OCI-M1 (cell line): ENCODE measurements at places on chromosomes 6 and 20.

GRCh38 chr20:13960525-13960924 is 29.9 kb downstream of the SEL1L2 start:
- no peak for DNase-seq

DNA sequence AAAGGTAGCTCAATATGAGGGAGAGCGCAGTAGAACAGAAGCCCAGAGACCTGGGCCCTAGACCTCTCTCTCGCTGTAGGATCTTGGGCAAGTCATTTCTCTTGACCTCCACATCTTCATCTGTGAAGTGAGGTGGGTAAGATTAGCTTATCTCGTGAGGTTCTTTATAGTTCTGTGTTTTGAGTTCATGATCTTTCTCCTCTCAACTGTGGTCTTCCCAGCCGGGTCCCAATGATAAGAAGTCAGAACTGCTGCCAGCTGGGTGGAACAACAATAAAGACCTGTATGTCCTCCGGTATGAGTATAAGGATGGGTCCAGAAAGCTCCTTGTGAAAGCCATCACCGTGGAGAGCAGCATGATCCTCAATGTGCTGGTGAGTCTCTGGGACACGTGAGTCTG is 6.9 kb downstream of the PSMF1 start:
- DNase-seq, result peak; percentile 71

- DNase-seq, result no peak
Measured at GRCh38 chr6:114362957-114363356, 20.1 kb upstream of the HS3ST5 start.

- DNase-seq, result no peak
Measured at GRCh38 chr20:34064286-34064685, 47.8 kb downstream of the EIF2S2 start.

DNA sequence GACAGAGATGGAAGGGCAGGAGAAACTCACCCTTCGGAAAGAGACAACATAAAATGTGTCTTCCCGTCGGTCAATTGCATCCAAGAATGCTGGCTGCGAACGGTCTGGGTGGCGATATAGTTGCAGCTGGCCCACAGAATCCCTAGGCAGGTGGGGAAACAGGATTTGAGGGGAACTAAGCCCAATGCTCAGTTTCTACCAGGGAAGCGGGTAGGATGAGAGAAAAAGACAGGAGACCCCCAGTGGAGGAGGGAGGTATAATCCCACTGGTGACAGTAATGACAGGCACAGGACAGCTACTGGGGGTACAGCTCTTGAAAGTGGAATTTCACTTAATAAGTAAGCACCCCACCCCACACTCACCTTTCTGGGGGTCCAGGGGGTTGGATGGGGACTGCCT is 7.5 kb upstream of the TNXB start:
- DNase-seq, result peak; percentile 47

- no peak for DNase-seq
Measured at GRCh38 chr6:167469672-167470071, 144.8 kb downstream of the TTLL2 start.

GRCh38 chr6:39203436-39204159 is 25.7 kb downstream of the KCNK5 start:
- DNase-seq, result no peak

DNA sequence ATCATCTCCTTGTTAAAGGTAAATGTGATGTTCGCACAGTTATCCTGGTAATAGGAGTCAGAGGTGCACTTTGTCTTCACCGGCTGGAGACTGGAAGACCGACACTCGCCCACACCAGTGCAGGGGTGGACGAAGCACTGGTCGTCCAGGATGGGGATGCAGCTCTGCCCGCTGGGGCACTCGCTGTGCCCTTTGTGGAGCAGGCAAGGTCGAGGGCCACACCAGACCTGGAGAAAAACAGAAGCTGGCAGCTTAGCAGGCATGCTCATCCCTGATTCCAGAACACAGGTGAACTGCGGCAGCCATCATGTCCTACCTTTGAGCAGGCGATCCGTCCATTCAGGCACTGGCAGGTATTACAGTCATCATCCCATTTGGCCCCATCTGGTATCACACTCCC is 32.3 kb downstream of the JAG1 start:
- no peak for DNase-seq

DNA sequence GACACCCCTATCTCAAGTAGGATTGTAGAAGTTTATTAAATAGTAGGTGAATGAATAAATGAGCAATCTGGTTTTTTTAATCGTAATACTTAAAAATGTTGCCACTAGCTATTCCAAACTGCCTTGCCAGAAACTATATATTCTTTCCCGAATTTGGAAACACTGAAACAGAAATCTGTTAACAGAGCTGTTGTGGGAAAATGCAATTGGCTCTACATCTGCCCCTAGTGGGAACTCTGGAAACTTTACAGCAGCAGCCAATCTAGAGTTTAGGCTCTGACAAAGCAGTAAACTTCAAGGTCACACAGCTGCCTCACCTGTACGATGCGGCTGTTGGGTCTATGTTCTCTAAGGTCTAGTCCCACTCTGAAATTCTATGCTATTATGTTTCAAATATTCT is 41.7 kb downstream of the SYNE1 start:
- DNase-seq, result peak; percentile 27

DNA sequence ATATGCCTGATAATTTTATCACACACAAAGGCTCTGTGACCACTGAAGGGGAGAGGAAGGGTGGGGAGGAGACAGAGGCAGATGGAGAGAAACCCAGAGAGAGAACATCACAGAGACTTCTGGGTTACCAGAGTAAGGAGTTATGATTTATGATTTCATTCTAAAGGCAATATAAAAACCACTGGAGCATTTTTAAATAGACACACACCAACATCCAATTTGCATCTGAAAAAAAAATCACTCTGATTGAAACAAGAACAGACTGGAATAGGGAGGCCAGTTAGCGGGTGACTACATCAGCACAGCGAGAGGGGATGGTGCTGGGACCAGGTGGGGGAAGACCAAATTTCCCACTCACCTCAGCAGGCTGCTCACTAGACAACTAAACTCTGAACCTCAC is 104.8 kb downstream of the AGPAT4 start:
- no peak for DNase-seq

DNA sequence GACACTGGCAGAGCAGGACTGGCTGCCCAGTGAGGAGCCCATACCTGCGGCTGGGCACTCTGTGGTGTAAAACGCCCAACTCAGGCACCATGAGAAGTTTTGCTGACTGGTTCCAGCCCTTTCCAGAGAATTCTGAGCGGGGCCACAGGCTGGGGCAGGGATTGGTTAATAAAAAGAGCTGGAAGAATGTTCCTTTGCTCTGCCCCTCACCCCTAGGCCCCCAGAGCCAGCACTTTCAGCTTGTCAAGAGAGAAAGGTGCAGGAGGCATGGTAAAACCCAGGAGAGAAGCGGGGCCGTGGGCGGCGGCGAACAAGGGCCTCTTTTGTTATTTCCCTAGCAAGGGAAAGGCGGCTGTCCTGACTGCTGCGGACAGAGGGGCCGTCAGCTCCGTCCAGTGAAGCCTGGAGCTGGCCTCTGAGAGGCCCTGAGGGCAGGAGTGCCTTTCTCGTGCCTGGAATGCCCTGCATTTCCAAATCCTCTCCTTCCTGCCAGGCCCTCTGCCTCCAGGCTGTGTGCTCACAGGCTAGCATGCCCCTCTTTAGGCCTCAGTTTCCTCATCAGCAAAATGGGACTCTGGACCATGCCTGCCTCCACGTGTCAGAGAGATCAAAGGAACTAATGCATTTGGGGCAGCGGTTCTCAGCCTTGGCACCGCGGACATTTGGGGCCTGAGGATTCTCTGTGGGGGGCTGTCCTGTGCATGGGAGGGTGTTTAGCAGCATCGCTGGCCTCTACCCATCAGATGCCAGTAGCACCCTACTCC is 12.9 kb downstream of the SLC13A3 start:
- no peak for DNase-seq

- DNase-seq, result no peak
Measured at GRCh38 chr6:129015721-129016120, 132.8 kb downstream of the LAMA2 start.

DNA sequence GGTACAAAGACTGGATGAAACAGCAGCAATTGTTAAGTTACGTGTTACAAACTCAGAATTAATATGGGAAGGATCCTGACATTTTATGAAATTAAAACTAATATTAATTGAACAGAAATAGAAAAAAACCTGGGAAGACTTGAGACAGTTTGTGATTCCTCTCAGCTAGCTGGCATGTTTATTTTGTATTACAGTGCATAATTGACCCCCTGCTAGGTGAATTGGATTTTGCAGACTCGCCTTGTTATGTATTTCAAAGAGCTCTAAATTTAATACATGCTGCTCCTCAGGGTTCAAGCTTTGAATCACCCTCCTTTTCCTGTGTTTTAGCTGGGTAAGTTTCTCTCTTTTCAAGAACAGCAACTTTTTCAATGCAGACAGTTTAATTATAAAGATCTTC is 339.4 kb downstream of the PLCB1 start:
- no peak for DNase-seq
